Spleen (tissue), 13 donors: ENCODE measurements at places on chromosomes 11 and 22. TPM values are rescaled to one million over a fixed set of nuclear protein-coding genes. Genes with fewer than 3 reads are reported as not detected.

The CHRDL2 gene
- total RNA-seq: 2.2 TPM

The SCUBE2 gene
- total RNA-seq: 5.8 TPM

The SGSM1 gene
- total RNA-seq: 1.2 TPM

The OR4A16 gene
- total RNA-seq: not detected

The CACNA1I gene
- 0.72 TPM for total RNA-seq

The ROM1 gene
- 5.4 TPM for total RNA-seq

The ACAT1 gene
- total RNA-seq: 68.7 TPM

The SLC22A25 gene
- not detected for total RNA-seq

The SRPRA gene
- total RNA-seq: 112 TPM

The HIPK3 gene
- 129 TPM for total RNA-seq

The JAM3 gene
- 20.8 TPM for total RNA-seq

The PTGDR2 gene
- total RNA-seq: 0.47 TPM

The H19 gene
- total RNA-seq: 79.7 TPM

The KRTAP5-1 gene
- total RNA-seq: not detected

The VSIG2 gene
- not detected for total RNA-seq

The OLFML1 gene
- total RNA-seq: 2.6 TPM

The KCNJ5 gene
- total RNA-seq: 10.6 TPM

The IGLL5 gene
- total RNA-seq: 720 TPM

The IGSF22 gene
- 2.8 TPM for total RNA-seq

The CDC45 gene
- total RNA-seq: 1.7 TPM

The CD82 gene
- total RNA-seq: 79.9 TPM

The RBMXL2 gene
- not detected for total RNA-seq

The C11orf86 gene
- not detected for total RNA-seq

The C1QTNF4 gene
- total RNA-seq: 0.64 TPM

The CTSF gene
- 25.9 TPM for total RNA-seq

The CFAP300 gene
- not detected for total RNA-seq
